NCI-H1048 (cell line): ENCODE measurements at places on chromosomes 1 and 21.

DNA sequence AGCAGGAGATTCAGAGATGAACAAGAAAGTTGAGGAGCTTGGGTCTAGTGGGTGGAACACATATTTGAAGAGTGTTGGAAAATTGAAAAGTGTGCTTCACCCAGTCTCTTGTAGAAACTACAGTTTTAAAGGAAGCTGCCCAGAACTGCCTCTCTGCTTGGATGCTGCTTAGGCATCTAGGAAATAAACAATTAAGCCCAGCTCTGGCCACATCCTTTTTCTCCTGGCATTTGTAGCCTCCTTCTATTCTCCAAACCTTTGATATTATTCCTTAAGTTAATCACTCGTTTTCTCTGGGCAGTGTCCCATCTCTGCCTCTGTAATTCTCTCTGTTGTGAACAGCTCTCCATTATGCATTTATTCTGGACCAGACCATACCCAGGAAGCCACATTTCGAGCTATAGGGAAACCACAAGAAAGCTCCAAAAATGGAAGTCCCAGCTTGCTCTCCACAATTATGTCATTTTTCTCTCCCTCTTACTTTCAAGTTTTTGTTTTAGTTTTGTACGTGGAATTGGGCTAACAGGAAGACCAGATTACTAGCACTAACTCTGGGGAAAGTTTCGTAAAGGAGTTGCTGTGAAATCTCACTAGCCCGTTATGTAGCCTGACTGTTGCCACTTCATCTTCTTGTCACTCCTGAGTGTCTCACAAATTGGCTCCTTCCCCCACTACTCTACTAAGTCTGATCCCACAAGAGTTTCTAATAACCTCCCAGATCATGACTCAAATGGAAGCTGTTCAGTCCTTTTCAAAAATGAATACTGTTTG is 102.2 kb downstream of the NTMT2 start:
- no peak for DNase-seq

DNA sequence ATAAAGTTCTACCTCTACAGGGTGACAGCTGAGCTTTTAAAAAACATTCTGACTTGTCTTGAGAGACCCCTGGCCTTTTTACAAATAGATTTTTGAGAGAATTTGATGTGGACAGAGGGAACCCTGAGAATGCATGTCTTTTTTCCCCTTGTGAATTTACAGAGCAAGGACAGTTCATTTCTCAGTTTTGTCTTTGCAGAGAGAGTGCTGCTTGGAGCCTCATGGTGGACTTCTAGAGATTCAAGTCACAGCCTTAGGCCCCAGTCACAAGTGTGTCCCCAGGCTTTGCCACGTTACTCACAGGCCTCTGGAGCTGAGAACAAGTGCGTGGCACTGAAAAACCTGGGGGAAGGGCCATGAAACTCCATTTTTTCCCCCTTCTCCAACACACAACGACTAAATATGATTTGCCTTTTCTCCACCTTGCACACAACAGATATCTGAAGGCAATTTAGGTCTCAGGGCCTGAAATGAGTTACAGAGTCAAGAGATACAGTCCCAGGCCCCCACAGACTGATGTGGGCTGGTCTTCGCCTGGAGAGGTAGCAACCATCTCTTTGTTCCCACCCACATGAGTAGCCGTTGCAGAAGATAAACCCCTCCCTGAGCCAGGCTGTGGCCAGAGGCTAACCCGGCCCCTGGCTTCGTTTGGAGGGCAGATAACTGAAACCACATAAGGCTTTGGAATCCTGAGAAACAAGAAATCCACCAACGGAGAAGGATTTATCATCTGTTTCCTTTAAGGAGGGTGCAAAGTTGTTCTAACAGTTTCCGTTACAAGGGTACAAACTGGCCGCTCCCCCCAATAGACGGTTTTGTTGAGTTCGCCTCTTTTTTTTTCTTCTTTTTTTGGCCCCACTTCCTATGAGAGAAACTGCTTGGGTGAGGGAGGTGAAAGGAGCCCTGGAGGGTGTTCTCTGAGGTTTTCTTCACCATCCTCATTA is 1.0 kb upstream of the PIGV start:
- DNase-seq = no peak

GRCh38 chr1:53274026-53274425 is 35.7 kb upstream of the MAGOH start:
- DNase-seq = no peak

GRCh38 chr1:175000697-175001187 is 995 bp downstream of the CACYBP start:
- no peak for DNase-seq

GRCh38 chr1:229432905-229433304 is 989 bp downstream of the ACTA1 start:
- no peak for DNase-seq
